SK-N-DZ (cell line): ENCODE measurements at places on chromosomes 4 and X.

DNA sequence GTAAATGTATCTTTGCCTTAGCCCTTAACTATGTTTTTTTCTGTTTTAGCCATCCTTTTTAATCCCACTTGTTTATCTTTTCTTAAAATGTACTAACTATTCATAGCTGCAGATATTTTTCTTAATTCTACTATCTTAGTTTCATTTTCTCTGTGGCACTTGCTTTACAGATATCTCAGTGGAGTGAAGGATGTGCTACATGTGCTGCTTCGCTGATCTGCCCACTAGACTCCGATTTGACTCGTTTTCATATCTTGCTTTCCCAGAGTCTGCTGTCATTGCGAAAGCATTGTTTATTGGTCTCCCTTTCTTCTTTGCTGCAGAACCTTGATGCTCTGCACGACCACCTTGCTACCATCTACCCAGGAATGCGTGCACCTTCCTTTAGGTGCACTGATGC is 30.6 kb downstream of the GUCY1B1 start:
- no peak for DNase-seq

DNA sequence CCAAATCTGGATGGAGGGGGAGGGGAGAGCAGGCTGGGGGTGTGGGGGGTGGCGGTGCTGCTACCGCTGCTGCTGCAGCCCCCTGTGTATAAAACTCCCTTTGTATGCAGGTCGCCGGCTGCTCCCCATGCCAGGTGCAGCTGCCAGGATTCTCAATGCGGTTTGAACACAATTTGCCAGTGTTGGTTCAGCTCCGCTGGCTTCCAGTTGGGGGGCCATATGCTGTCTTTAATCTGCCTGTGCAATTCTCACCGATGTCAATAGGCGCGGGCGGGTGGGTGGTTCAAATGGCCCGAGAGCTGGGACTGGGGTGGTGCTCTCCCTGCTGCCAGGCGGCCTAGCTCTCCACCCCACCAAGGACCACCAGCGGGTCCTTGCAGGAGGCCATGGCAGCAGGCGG is 257.6 kb downstream of the BCOR start:
- no peak for DNase-seq

GRCh38 chr4:182745237-182745636 is 171.9 kb downstream of the DCTD start:
- DNase-seq, result no peak

DNA sequence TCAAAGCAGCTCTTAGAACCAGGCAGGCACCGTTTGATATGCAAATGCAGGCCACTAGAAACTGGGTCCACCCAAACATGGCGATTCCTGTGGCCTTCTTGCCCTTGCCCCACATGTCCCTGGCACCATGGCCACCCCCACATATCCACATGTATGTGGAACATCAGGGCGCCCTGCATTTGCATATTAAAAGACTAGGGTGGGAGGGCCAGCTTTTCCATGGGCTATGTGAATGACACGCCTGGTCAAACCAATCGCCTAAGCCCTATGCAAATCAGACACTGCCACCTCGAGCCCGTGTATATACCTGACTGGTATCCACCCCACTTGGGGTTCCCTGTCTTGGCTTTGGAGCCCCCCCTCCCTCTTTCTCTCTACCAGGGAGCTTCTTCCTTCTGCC is 107.0 kb downstream of the ABLIM2 start:
- DNase-seq, result no peak

- DNase-seq, result no peak
Measured at GRCh38 chrX:125210146-125210545, 109.5 kb upstream of the TEX13C start.

DNA sequence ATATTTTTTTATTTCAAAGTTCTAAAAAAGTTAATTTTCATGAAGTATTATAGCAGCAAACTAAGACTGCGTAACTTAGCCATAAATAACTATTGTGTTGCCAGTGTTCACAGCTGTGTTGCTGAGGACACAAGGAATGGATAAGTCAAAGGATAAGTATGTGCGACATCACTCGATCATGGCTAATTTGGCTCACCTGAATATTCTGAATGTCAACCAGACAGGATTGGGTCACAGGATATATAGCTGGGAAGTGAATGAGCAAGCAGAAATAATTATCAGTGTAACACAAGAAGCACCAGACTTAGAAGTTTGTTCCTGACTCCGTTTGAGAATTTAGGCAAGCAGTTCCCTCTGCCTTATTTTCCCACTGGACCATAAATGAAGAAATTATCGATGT is 33.9 kb downstream of the PRDM8 start:
- no peak for DNase-seq

GRCh38 chrX:37659047-37659446 is 26.5 kb upstream of the XK start:
- no peak for DNase-seq

DNA sequence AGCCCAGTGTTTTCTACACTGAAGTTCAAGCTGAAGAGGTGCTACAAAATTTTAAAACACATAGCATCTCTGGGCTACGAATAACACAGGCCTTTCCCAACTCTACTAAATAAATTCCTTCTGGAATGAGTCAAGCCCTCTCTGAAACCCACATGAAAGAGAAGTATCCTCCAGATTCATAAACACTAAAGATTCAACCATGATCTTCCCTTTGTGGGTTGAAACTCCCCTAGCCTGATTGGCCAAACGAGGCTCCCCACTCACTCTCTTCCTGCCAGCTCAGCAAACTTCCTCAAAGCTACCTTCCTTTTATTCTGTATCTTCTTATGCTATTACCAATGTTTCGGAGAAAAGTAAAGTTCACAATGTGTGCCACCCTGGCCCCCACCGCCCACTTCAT is 95.4 kb downstream of the NKX6-1 start:
- DNase-seq, result no peak

DNA sequence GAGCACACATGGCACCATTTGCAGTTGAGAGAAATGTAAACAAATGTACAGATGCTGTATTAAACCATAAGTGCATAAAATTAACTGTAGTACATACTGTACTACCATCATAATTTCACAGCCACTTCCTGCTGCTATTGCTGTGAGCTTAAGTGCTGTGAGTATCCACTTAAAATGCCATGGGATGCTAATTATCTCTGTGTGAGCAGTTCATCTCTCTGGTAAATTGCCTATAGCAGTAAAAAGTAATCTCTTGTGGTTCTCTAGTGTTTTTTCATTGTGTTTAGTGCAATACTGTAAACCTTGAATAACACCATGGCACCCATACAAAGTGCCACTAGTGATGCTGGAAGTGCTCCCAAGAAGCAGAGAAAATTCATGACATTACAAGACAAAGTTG is 9.9 kb upstream of the SCOC start:
- DNase-seq, result no peak

- DNase-seq, result no peak
Measured at GRCh38 chrX:136766785-136767103, 14.0 kb downstream of the ARHGEF6 start.

DNA sequence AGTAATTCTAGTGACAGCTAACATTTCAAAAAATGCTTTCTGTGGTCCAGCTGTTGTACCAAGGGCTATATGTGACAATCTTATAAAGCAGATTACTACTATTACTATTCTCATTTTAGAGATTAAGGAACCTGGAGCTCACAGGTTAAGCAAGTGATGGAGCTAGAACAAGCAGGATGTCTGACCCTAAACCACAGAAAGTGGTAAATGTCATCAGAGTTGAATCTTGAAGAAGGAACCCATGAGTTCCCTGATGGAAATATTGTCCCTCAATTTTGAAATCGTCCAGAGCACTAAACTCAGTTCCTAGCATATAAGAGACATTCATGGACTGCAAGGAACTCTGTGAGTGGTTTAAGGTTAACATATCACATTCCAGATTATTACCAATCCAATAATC is 214.0 kb downstream of the APBB2 start:
- DNase-seq, result no peak

- DNase-seq, result no peak
Measured at GRCh38 chrX:1673337-1673736, 58.5 kb downstream of the ASMT start.

DNA sequence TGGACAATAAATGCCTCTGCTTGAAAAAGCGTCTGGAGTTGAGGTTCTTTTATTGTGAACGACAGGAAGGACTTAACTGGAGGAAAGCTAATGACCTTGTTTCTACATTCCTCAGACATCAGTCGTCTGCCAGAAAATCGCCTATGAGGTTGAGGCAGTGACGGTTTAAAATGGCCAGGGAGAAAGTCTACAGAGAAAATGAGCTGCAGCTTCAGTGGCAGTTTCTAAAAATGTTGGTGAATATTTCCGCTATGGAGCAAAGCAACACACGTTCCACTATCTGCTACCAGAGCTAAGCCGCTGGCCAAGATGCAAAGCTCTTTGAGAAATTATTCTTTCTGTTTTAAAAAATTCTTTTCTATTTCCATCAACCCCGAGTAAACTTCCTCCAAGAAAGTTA is 116.9 kb upstream of the GALNT7 start:
- no peak for DNase-seq

- no peak for DNase-seq
Measured at GRCh38 chrX:2696698-2697215, 5.7 kb downstream of the CD99 start.

GRCh38 chr4:101306225-101306624 is 41.1 kb downstream of the PPP3CA start:
- DNase-seq, result no peak

DNA sequence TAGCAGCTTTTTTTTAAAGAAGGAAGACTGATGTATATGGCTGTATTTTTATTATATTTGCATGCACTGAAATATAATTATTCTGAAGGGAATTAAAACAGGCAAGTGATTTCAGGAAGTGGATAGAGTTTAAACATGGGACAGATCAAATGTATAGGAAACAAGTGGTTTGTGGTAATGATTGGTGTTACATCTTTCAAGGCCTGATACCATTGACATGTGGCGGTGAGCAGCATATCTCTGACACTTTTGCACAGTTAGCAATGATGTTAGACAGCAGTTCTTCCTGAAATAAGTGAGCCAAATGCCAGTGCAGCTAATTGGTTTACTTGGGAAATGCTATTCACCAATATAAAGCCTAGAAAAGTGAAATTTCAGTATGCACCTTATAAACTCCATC is 272.1 kb downstream of the RPA4 start:
- DNase-seq, result no peak

- no peak for DNase-seq
Measured at GRCh38 chrX:45788315-45788714, 587.6 kb upstream of the DIPK2B start.

- no peak for DNase-seq
Measured at GRCh38 chrX:39909996-39910395, 187.8 kb downstream of the BCOR start.

GRCh38 chr4:40962551-40963180 is 212.9 kb downstream of the NSUN7 start:
- no peak for DNase-seq

GRCh38 chr4:41212616-41213203 is 1.6 kb downstream of the APBB2 start:
- DNase-seq, result peak; percentile 30

- DNase-seq, result no peak
Measured at GRCh38 chr4:137705171-137705783, 173.0 kb upstream of the PCDH18 start.

DNA sequence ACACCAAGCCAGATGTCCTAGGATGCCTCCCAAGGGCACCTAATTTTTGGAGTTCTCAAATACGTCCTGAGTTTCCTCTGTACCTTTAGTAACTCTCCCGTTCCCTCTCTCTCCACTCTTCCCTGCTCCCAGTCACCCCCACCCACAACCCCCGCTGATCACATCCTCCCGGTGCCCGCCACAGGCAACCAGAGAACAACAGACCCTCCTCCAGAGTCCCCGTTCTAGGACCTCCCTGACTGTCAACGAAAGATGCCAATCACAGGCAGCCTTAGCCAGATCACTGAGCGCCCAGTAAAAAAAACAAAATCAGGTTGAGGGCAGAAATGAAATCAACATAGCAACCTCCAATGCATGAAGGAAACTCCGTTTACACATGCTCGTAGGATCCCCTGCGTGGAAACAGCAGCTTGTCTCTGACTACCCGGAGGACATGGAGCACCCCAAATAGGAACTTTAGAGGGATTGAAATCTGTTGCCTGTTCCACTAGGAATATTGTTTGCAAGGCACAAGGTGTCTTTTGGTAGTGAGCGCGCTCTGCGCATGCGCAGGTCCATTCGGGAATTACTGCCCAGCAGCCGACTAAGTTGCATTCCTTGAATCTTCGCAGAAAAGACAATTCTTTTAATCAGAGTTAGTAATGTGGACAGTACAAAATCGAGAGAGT is at the start of gene GABRB1:
Gene GABRB1, plus strand, starts transcription at position 557 of the 668 bp plus-strand sequence.
- peak; percentile 32 for DNase-seq

- DNase-seq, result peak; percentile 82
Measured at GRCh38 chrX:111095974-111096895, at the start of gene PAK3. Gene PAK3 (plus strand): TSS chrX:111096191. CDS start chrX:111123104, 26,913 bp downstream.

DNA sequence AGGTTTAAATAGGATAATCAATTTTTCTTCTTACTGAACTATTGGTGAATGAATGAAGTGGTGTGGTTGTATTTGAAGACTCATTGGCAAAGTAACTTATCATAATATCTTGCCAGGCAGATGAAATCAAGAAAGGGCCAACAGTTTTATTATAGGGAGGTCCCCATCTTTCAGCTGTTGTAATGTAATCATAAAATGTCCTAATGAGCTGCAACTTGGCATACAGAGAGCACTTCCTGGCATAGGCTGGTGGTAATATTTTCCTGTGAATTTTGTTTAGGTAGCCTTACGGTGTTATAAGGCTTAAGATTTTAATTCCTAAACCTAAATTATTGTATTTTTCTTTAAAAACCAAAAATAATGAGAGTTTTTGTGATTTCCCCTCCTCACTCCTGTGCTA is 17.5 kb downstream of the FHIP1A start:
- DNase-seq, result no peak

GRCh38 chr4:43337707-43338106 is 445.2 kb downstream of the GRXCR1 start:
- DNase-seq, result no peak

GRCh38 chr4:112167794-112168193 is 22.5 kb downstream of the FAM241A start:
- DNase-seq, result no peak

DNA sequence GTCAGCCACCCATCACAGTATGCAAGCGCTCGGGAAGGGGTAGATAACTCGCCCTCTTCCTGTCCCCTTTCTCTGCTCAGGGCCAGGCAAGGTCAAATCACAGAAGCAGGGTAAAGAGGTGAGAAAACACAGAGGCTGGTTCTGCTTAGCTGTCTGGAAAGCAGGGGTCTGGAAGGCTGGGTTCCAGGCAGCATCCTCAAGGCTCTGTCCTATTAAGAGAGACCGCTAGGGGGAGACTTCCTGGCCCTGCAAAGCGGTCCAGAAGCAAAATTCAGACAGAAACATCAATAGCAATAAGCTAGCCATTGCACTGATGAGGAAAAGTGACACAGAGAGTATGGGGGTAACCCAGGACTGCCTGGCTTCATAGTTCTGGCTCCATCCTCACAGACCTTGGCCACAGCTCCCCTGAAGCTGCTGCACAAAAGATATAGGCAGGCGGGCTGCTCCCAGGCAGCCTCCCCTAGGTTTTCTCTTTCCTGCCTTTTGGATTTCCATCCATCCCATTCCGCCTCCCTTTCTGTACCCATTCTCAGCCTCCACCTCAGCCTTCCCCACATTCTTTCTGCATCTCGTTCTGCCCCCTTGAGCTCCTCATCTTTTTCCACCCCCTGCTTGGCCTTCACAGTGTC is 308.5 kb downstream of the EVC2 start:
- DNase-seq, result peak; percentile 63
